ENCODE measurements at places on chromosomes 3 and 15. TPM values are rescaled to one million over a fixed set of nuclear protein-coding genes. Genes with fewer than 3 reads are reported as not detected.

The NRROS gene
- not detected for total RNA-seq

The PAK6 gene
- 0.71 TPM for total RNA-seq

The PAK2 gene
- 38.9 TPM for total RNA-seq

The GREM1 gene
- 5.8 TPM for total RNA-seq

The TMCO5A gene
- total RNA-seq: not detected

The ZCWPW2 gene
- not detected for total RNA-seq

The MB21D2 gene
- total RNA-seq: 5.0 TPM

All from A549 treated with Mapracorat at 1 μM for 4 hours (cell line).